ENCODE measurements at places on chromosomes 5 and 9.

DNA sequence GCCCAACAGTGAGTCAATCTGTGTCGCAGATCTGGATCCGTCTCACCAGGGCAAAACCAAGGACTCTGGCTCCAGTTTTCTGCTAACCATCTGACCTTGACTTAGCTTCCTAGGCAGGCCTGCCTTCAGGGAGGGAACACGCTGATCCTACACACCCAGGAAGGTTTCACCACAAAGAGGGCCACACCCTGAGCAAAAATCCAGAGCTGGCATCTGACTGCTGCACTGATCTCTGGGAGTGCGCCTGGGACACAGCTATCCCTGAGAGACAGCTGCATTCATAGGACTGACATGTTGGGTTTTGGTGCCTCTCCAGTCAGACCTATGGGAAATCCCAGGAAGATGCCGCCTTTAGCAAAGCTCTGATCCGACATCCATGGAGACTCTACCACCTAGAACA lies 47.5 kb downstream of the CDK5RAP2 start:
- no peak for DNase-seq

- no peak for DNase-seq
Observed at GRCh38 chr9:17637229-17637628, 58.4 kb downstream of the SH3GL2 start.

DNA sequence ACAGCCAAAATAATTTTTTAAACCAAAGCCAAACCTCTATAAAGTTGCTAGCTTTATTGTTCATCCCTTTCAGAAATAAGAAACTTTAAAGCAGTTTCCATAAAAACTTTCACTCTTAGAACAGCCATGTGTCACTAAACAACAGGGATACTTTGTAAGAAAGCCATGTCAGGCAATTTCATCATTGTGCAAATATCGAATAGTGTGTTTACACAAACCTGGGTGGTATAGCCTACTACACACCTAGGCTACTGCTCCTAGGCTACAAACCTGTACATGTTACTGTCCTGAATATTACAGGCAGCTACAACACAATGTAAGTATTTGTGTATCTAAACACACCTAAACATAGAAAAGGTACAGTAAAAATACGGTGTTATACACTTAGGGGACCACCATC lies 59.9 kb downstream of the TLE1 start:
- no peak for DNase-seq

GRCh38 chr5:38013107-38013506 lies 173.3 kb upstream of the GDNF start:
- no peak for DNase-seq

All from stimulated activated CD8-positive, alpha-beta memory T cell treated with anti-CD3 and anti-CD28 coated beads, Interleukin-15, amount 100 ng/mL, for 4 hours (primary cell).